Liver (tissue), 10 donors: ENCODE measurements at places on chromosomes 5 and 9. TPM values are rescaled to one million over a fixed set of nuclear protein-coding genes. Genes with fewer than 3 reads are reported as not detected.

Gene PSD2
- not detected for total RNA-seq

Gene HMGCR
- 237 TPM for total RNA-seq

Gene INSL4
- total RNA-seq: not detected

Gene PCDHGB2
- total RNA-seq: 0.47 TPM

Gene HTR4
- total RNA-seq: 2.4 TPM

GRCh38 chr9:134981829-134982228 is 64.1 kb upstream of the FCN1 start:
- no peaks in the 10 kb centered on the region for H3K36me3 ChIP-seq
- no peak overlapping the region for H3K27ac ChIP-seq
- no peak for DNase-seq

GRCh38 chr9:15176836-15177235 is 130.2 kb downstream of the TTC39B start:
- no peaks in the 10 kb centered on the region for H3K4me1 ChIP-seq
- no peak for DNase-seq
- no peak overlapping the region for H3K27ac ChIP-seq
- no peak overlapping the region for H3K4me3 ChIP-seq
- peaks cover 6% of the 10 kb centered on the region for H3K36me3 ChIP-seq

- H3K4me3 ChIP-seq: no peak overlapping the region
- no peak for DNase-seq
- H3K36me3 ChIP-seq: no peaks in the 10 kb centered on the region
- H3K27me3 ChIP-seq: no peaks in the 10 kb centered on the region
Observed at GRCh38 chr5:164184158-164184557, 678.7 kb downstream of the MAT2B start.

DNA sequence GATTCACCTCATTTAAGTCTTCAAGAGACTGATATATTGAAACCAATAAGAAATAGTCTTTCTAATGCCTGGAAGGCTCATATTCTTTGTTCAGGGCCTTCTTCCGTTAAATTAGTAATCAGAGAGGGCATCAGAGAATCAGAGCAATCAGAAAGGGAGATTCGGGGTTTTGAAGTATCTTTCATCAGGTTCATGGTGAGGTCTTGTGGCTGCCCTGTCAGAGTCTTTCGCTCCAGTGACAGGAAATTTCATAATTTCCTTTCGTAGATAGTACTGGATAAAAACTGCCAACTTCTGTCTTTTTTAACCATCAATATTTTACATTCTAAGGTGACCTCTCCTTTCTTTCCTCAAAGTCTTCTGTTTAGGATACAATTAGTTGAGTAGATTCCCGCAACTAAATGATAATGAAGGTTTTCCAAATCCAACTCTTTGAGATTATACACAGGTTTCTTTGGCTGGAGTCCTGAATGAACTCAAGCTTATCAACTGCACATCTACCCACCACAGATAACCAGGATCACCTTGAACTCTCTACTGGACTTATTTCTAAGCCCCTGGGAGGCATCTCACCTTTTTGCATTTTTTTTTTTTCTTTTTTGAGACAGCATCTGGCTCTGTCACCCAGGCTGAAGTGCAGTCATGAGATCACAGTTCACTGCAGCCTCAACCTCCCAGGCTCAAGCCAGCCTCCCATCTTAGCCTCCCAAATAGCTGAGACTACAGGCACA is 5.5 kb downstream of the IL31RA start:
- H3K4me1 ChIP-seq: no peaks in the 10 kb centered on the region
- no peak overlapping the region for H3K27ac ChIP-seq
- DNase-seq: no peak
- H3K36me3 ChIP-seq: no peaks in the 10 kb centered on the region

DNA sequence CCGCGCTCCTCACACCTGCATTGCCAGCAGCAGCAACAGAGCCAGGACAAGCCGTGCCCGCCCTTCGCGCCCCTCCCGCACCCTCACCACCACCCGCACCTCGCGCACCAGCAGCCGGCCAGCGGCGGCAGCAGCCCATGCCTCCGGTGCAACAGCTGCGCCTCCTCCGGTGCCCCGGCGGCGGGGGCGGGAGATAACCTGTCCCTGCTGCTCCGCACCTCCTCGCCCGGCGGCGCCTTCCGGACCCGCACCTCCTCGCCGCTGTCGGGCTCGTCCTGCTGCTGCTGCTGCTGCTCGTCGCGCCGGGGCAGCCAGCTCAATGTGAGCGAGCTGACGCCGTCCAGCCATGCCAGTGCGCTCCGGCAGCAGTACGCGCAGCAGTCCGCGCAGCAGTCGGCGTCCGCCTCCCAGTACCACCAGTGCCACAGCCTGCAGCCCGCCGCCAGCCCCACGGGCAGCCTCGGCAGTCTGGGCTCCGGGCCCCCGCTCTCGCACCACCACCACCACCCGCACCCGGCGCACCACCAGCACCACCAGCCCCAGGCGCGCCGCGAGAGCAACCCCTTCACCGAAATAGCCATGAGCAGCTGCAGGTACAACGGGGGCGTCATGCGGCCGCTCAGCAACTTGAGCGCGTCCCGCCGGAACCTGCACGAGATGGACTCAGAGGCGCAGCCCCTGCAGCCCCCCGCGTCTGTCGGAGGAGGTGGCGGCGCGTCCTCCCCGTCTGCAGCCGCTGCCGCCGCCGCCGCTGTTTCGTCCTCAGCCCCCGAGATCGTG is 517 bp downstream of the KCNN2 start:
- no peaks in the 10 kb centered on the region for H3K27me3 ChIP-seq
- H3K27ac ChIP-seq: peak overlapping the region; percentile 63
- DNase-seq: no peak
- H3K36me3 ChIP-seq: no peaks in the 10 kb centered on the region

DNA sequence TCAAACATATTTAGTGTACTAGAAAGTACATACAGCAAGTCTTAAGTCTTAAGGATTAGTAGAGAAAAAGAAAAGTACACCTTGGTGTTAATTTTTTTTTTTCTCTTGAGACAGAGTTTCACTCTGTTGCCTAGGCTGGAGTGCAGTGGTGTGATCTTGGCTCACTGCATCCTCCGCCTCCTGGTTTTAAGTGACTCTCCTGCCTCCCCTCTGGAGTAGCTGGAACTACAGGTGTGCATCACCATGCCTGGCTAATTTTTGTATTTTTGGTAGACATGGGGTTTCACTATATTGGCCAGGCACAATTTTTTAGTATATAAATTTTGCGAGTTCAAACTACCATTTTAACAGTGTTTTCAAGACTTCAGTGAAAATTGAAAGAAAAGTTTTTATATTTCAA is 1941.1 kb upstream of the CDH6 start:
- H3K4me1 ChIP-seq: no peaks in the 10 kb centered on the region
- no peak for DNase-seq
- H3K36me3 ChIP-seq: no peaks in the 10 kb centered on the region
- no peak overlapping the region for H3K4me3 ChIP-seq

DNA sequence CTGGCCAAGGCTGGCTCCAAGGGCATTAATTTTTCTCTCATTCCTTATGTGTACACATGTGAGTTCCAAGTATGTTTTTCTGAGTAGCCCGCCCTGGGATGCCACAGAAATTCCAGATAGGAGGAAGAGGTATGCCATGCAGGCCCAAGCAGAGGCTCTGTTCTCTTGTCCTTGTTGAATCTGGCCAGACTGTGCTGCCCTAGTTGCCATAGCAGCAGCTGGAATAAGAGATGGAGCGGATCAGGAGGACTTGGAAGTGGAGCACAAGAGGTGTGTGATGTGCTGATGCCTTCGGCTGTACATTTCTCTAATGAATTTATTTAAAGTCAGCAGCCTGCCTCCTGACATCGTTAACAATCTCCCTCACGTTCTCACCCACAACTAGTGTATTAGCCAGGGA is 235.6 kb upstream of the RPS23 start:
- H3K4me3 ChIP-seq: no peak overlapping the region
- no peak for DNase-seq
- no peak overlapping the region for H3K27ac ChIP-seq

DNA sequence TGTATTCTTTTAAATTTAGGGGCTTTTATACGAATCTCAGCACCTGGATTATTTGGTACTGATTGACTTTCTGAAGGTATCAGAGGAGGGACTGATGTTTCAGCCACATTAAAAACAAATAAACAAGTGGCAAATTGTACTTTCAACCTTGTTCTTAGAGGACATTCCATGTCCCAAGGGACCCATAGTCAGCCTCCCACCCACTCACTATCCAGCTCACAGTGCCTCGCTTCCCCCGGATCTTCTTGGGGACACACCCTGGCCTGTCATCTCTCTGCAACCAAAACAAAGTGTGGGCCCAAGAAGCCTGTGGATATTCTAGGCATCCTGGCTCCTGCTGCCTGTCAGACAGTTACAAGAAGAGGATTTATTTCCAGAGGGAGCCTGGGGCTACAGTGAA is 8.8 kb upstream of the BOD1 start:
- no peaks in the 10 kb centered on the region for H3K27me3 ChIP-seq
- H3K4me3 ChIP-seq: no peak overlapping the region
- H3K4me1 ChIP-seq: peaks cover 26% of the 10 kb centered on the region
- H3K27ac ChIP-seq: no peak overlapping the region

GRCh38 chr5:2164586-2164985 is 281.9 kb upstream of the IRX4 start:
- H3K27me3 ChIP-seq: no peaks in the 10 kb centered on the region
- no peaks in the 10 kb centered on the region for H3K4me1 ChIP-seq
- no peaks in the 10 kb centered on the region for H3K36me3 ChIP-seq
- H3K27ac ChIP-seq: no peak overlapping the region
- no peak for DNase-seq

DNA sequence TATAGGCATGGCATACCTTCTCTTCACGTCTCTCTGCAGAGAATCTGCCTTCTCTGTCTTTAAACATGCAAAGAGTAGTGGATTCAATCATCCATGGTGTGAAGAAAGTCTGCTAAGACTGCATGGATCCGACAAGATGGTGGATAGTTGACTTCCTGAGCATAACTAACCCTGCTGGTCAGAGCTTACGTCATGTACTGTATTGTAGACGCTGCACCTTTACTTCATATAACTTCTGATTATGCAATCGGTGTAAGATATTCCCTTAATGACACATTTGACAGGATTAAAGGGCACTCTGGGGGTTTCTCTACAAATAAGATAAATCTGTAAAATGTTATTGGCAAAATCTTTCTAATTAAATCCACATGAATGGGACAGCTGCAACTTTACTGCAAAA is 240.3 kb upstream of the NREP start:
- no peaks in the 10 kb centered on the region for H3K36me3 ChIP-seq
- H3K4me1 ChIP-seq: no peaks in the 10 kb centered on the region
- no peak overlapping the region for H3K4me3 ChIP-seq
- H3K27me3 ChIP-seq: no peaks in the 10 kb centered on the region
- no peak overlapping the region for H3K27ac ChIP-seq
